ENCODE measurements at places on chromosomes 12 and 14. TPM values are rescaled to one million over a fixed set of nuclear protein-coding genes. Genes with fewer than 3 reads are reported as not detected.

DNA sequence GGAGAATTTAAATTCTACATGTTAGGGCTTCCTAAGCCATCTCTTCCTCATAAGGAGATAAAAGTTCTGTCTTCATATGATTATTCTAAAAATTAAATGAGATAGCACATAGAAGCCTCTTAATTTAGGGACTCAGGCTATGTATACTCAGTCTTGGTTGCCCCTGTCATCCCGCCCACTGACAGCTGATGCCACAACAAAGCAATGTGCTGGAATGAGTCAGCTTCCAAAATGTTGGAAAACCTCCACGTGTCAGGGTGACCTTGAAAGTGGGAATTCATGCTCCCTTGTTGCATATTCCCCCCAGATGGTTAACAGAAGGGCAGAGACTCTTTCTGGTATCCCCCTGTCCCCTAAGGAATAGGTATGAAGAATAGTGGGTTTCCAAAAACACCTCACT, 238.0 kb upstream of the DDHD1 start:
- DNase-seq = no peak
- peaks cover 5% of the 10 kb centered on the region for H3K36me3 ChIP-seq
- no peak overlapping the region for H3K27ac ChIP-seq

Gene KLRK1
- 4.9 TPM for total RNA-seq

- H3K27me3 ChIP-seq = no peaks in the 10 kb centered on the region
- DNase-seq = no peak
- no peaks in the 10 kb centered on the region for H3K36me3 ChIP-seq
- H3K27ac ChIP-seq = no peak overlapping the region
- peaks cover 5% of the 10 kb centered on the region for H3K4me1 ChIP-seq
Observed at GRCh38 chr14:32991691-32992090, 53.0 kb downstream of the NPAS3 start.

- DNase-seq = peak; percentile 86
- H3K27me3 ChIP-seq = no peaks in the 10 kb centered on the region
- H3K27ac ChIP-seq = peak overlapping the region; percentile 78
Observed at GRCh38 chr12:118052324-118053070, 8.5 kb downstream of the WSB2 start.

DNA sequence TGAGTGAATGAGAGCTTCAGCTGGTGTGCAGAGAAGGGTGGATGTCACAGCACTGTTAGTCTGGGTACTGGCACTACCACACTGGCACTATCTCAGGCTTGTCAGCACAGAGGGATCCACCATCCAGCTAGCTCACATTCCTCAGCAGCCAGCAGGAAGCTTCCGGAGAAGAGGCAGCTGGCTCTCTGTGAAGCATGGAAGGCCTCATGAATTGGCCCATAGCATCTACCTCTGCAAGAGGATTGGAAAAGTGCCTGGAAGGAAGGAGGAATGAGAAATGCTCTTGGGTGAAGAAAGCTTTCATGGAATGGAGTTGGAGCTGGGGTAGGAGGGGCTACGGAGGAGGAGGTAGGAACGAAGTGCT, 9.9 kb downstream of the KRT83 start:
- H3K4me1 ChIP-seq = peaks cover 9% of the 10 kb centered on the region
- H3K36me3 ChIP-seq = no peaks in the 10 kb centered on the region
- DNase-seq = peak; percentile 42
- no peak overlapping the region for H3K27ac ChIP-seq
- no peak overlapping the region for H3K4me3 ChIP-seq
- peaks cover 24% of the 10 kb centered on the region for H3K27me3 ChIP-seq

Gene TOMM20L
- total RNA-seq = not detected

- H3K27me3 ChIP-seq = peaks cover 32% of the 10 kb centered on the region
- H3K27ac ChIP-seq = no peak overlapping the region
- peaks cover 8% of the 10 kb centered on the region for H3K4me1 ChIP-seq
- H3K4me3 ChIP-seq = no peak overlapping the region
Observed at GRCh38 chr12:29415111-29415510, 34.1 kb upstream of the ERGIC2 start.

DNA sequence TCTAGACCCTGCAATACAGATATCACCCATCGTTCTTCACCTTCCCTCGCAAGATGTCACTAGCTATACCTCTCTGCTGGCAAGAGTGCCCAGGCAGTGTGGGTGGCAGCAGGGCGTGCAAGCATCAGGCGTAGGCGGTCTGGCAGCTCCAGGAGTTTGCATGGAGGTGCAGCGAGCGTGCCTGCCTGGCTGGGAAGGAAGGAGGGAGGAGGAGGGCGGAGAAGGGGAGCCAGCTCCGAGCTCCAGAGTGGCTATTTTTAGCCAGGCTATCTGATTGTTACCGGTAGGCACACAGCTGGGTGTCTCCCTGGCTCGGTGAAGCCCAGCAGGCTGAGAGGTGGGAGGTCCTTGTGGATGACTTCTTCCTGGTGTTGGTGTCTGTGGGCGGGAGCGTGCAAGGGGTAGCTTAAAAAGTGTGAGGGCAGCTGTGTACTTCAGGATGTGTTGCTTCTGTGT, 6.2 kb downstream of the FOXJ2 start:
- peak overlapping the region; percentile 58 for H3K4me3 ChIP-seq
- peaks cover 19% of the 10 kb centered on the region for H3K36me3 ChIP-seq
- DNase-seq = no peak
- H3K27me3 ChIP-seq = no peaks in the 10 kb centered on the region
- peaks cover 51% of the 10 kb centered on the region for H3K4me1 ChIP-seq

GRCh38 chr14:24372701-24373416, 4.9 kb downstream of the NFATC4 start:
- peaks cover 39% of the 10 kb centered on the region for H3K36me3 ChIP-seq
- H3K27me3 ChIP-seq = no peaks in the 10 kb centered on the region
- H3K27ac ChIP-seq = no peak overlapping the region
- no peak overlapping the region for H3K4me3 ChIP-seq

DNA sequence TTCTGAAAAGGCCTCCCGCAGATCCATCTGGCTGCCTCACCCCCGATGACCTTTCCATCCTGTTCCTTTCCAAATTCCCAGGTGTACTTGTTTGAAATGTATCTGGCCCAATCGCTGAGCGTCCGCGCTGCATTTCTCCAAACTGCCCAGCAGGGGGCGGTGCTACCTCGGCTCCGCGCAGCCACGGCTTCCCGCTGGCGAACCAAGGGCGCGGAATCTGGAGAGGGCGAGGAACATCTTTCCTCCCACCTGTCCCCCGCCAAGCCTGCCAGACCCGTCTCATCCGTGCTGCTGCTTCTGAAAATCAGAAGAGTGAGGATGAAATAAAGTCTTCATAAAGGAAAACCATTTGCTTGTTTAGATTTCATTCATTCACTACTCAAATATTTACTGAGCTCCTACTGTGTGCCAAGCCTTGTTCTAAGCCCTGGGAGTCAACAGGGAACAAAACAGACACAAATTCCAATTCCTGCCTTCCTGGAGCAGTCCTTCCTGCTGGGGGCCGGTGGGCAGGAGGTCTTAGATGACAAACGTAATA, 16.8 kb upstream of the MYL2 start:
- no peaks in the 10 kb centered on the region for H3K36me3 ChIP-seq
- no peak overlapping the region for H3K4me3 ChIP-seq
- H3K27me3 ChIP-seq = peaks cover 22% of the 10 kb centered on the region
- no peak overlapping the region for H3K27ac ChIP-seq
- peak; percentile 84 for DNase-seq
- peaks cover 6% of the 10 kb centered on the region for H3K4me1 ChIP-seq

Gene TAS2R20
- 2.3 TPM for total RNA-seq

DNA sequence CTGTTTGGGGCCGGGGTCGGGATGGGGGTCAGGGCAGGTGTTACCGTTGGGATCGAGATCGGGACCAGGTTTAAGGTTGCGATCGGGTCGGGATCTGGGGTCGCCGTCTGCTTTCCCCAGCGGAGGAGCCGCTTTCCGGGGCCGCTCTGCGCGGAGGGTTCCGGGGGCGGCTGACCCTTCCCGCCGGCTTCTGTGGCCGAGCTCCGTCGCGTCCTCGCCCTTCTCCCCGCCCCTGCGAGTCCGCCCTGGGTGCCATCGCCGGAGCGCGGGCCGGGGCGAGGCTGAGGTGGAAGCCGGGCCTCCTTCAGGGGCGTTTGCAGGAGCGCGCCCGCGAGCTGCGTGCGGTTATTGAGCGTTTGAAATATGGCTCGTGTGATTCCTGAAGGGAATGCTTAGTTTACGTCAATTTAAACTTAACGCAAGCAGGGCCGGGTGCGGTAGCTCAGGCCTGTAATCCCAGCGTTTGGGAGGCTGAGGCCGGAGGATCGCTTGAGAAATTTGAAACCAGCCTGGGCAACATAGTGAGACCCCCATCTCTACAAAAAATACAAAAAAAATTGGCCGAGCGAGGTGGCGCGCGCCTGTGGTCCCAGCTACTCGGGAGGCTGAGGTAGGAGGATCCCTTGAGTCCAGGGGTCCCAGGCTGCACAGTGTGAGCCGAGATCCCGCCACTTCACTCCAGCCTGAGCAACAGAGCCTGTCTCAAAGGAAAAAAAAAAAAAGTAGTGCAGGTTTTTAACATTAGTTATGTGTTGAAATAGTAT, 620 bp downstream of the PGAM5 start:
- H3K36me3 ChIP-seq = no peaks in the 10 kb centered on the region
- no peaks in the 10 kb centered on the region for H3K27me3 ChIP-seq
- no peak for DNase-seq
- H3K4me1 ChIP-seq = peaks cover 14% of the 10 kb centered on the region

- no peak overlapping the region for H3K27ac ChIP-seq
- H3K27me3 ChIP-seq = peaks cover 6% of the 10 kb centered on the region
- no peak overlapping the region for H3K4me3 ChIP-seq
- H3K36me3 ChIP-seq = peaks cover 1% of the 10 kb centered on the region
Observed at GRCh38 chr12:86597431-86597830, 341.2 kb upstream of the MGAT4C start.

DNA sequence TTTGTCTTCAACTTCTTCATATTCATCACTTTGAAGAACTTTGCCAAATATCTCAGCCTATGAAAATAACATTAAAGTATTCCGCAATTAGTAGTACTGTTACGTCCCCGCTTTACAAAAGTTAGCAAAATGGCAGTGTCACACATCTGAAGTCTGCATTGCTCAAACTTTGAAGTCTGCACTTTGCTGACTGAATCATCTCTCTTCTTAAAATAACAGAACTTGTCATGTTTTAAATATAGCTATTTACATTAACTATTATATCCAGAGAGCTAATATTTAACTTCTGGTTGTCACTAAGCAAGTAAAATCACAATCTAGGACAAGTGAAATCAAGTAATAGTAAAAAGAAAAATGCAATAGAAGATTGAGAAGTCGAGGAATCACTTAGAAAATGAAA, 34.5 kb downstream of the IPO8 start:
- peaks cover 42% of the 10 kb centered on the region for H3K36me3 ChIP-seq
- peaks cover 3% of the 10 kb centered on the region for H3K4me1 ChIP-seq
- H3K27me3 ChIP-seq = no peaks in the 10 kb centered on the region
- DNase-seq = no peak

Gene PZP
- total RNA-seq = not detected

GRCh38 chr12:69339999-69340398, 8.2 kb upstream of the LYZ start:
- no peaks in the 10 kb centered on the region for H3K36me3 ChIP-seq
- peaks cover 54% of the 10 kb centered on the region for H3K27me3 ChIP-seq
- H3K4me1 ChIP-seq = no peaks in the 10 kb centered on the region
- H3K4me3 ChIP-seq = no peak overlapping the region

Gene FAM186B
- 0.30 TPM for total RNA-seq

Gene SVOP
- not detected for total RNA-seq

DNA sequence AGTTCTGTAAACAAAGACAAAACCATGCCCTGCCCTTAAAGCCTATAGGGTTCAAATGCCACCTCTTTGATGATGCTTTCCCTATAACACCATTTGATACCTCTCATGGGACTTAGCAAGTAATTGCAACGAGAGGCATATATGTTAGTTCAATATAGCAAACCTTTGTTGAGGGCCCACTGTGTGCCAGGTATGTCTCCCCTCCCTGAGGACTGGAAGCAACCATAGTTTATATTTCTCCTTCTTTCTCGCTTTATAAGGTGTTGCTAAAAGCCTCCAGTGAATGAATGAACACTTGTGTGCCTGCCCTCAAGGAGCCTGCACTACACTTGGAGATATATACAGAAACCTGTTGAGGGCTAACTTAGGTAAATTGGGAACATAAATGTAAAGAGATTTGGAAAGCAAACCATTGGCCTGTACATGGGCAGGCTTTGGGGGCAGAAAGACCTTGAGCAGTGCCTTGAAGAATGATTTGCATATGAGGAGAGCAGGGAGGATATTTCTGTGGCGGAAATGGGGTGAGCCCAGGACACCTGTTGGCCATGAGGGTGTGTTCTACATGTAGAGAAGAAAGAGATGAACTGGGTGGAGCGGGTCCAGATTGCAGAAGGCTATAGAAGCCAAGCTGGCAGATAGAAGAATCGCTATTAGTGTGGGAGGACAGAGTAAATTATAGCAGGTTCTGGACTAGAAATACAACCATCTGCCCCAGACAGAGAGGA, 1.8 kb upstream of the CKAP4 start:
- peak overlapping the region; percentile 32 for H3K4me3 ChIP-seq
- DNase-seq = peak; percentile 34
- peaks cover 40% of the 10 kb centered on the region for H3K4me1 ChIP-seq
- peaks cover 2% of the 10 kb centered on the region for H3K36me3 ChIP-seq
- H3K27ac ChIP-seq = peak overlapping the region; percentile 88

GRCh38 chr14:89344920-89345254, 72.1 kb downstream of the FOXN3 start:
- H3K36me3 ChIP-seq = peaks cover 42% of the 10 kb centered on the region
- peaks cover 17% of the 10 kb centered on the region for H3K4me1 ChIP-seq
- H3K27me3 ChIP-seq = no peaks in the 10 kb centered on the region
- no peak overlapping the region for H3K4me3 ChIP-seq
- H3K27ac ChIP-seq = peak overlapping the region; percentile 44

DNA sequence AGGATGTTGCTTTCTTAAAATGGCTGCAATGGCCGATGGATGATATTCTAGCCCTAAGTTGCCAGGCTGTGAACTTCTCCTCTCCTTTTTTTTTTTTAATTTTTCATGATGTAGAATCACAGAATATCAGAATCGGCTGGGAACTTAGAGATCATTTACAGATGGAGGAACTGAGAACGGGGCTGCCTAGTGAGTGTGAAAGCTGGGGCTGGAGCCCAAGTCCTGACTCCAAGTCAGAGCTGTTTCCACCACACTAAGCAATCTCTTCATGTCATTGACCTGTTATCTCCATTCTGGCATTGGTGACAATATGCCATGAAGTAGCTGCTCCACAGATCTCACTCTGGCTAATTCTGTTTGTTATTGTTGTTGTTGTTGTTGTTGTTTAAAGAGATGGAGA, 121.7 kb downstream of the SLC38A1 start:
- no peak for DNase-seq
- peaks cover 5% of the 10 kb centered on the region for H3K27me3 ChIP-seq
- peaks cover 3% of the 10 kb centered on the region for H3K4me1 ChIP-seq
- no peak overlapping the region for H3K27ac ChIP-seq

GRCh38 chr12:83114966-83115365, 428.3 kb downstream of the TMTC2 start:
- no peak for DNase-seq
- no peaks in the 10 kb centered on the region for H3K36me3 ChIP-seq
- peaks cover 6% of the 10 kb centered on the region for H3K4me1 ChIP-seq
- H3K27me3 ChIP-seq = no peaks in the 10 kb centered on the region
- no peak overlapping the region for H3K27ac ChIP-seq

DNA sequence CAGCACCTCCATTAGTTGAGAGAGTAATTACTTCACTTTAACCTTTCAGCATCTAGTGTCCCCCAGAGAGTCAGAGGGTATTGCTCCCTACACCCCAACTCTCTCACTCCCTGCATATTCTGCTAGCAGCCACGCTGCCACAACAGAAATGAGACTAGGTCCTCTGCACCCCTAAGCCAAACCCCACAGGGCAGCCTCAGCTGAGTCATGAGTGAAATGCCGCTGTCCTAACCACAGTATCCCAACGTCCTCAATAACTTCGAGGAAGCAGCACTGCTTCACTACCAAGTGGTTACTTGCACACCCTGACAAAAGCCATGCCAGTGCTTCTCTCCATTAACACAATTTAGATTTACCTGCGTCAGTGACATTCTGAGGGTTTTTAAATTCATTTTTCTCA, 6.9 kb upstream of the LYZ start:
- DNase-seq = no peak
- H3K4me3 ChIP-seq = no peak overlapping the region
- no peak overlapping the region for H3K27ac ChIP-seq
- no peaks in the 10 kb centered on the region for H3K4me1 ChIP-seq
